ENCODE measurements at places on chromosomes 2 and 18.

- no peak for DNase-seq
Measured at GRCh38 chr2:239110595-239111048, 262.7 kb downstream of the TWIST2 start.

DNA sequence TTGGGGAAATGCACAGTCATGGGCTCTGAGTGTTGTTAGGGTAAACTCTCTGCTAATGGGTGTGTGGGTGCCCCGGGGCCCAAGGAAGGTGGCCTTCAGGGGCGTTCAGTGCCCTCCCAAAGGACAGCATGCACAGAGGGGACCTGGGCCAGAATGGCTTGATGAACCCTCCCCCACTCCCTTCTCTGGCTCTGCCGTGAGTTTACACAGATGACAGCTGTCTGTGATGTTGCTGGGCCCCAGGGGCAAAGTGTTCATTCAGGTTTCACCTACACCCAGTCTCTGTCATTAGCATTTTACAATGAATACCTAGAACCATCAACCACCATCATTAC is 3.2 kb downstream of the NPPC start:
- no peak for DNase-seq

GRCh38 chr18:12088096-12088495 is 5.5 kb upstream of the ANKRD62 start:
- DNase-seq, result no peak

- no peak for DNase-seq
Measured at GRCh38 chr2:166892397-166892796, 4.1 kb downstream of the XIRP2 start.

- DNase-seq, result no peak
Measured at GRCh38 chr2:8612734-8613179, 69.1 kb upstream of the ID2 start.

- no peak for DNase-seq
Measured at GRCh38 chr2:121476684-121477083, 54.0 kb upstream of the RNU4ATAC start.

GRCh38 chr2:43605079-43605655 is 9.3 kb upstream of the THADA start:
- DNase-seq, result no peak

- peak; percentile 6 for DNase-seq
Measured at GRCh38 chr2:108194409-108195132, 45.2 kb upstream of the SULT1C3 start.

DNA sequence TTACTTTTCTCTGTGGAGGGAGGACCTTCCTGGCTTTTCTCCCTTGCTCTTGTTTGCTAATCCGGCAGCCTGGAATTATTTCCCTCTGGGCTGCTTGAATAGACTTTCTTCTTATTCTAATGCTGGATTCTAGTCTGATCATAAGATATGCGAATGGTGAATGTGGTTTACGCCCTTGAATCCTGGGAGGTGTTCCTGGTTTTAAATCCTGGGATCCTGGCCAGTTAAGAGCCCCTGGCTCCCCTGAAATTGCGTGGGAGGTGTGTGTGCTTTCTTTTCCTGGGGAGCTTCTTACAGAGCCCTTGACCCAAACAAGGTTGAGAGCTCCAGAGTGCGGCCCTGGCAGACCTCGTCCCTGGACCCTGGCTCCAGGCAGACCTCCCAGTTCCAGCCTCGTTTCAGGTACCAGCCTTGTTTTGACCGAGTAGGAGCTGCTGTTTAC is 2.8 kb downstream of the SH3BP4 start:
- peak; percentile 35 for DNase-seq

- DNase-seq, result no peak
Measured at GRCh38 chr2:25328152-25329085, 13.3 kb downstream of the DNMT3A start.

DNA sequence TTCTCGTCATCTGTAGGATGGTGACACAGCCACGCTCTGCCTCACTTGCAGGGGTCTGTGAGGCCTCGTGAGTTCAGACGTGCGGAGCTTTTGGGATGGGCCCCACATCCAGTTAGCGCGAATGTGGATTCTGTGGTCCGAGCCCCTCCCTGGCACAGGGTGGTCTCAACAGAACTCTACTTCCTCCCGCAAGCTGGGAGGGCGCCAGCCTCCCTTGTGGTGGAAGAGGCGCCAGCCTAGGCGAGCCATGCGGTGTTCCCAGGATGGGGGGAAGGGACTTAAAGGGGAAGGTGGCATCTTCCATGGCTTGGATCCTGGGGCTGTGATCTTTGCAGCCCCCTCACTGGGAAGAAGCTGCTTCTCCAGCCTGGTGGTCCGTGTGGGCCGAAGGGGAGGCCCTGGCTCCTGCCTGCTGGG is 1.4 kb downstream of the SNORC start:
- DNase-seq, result no peak

DNA sequence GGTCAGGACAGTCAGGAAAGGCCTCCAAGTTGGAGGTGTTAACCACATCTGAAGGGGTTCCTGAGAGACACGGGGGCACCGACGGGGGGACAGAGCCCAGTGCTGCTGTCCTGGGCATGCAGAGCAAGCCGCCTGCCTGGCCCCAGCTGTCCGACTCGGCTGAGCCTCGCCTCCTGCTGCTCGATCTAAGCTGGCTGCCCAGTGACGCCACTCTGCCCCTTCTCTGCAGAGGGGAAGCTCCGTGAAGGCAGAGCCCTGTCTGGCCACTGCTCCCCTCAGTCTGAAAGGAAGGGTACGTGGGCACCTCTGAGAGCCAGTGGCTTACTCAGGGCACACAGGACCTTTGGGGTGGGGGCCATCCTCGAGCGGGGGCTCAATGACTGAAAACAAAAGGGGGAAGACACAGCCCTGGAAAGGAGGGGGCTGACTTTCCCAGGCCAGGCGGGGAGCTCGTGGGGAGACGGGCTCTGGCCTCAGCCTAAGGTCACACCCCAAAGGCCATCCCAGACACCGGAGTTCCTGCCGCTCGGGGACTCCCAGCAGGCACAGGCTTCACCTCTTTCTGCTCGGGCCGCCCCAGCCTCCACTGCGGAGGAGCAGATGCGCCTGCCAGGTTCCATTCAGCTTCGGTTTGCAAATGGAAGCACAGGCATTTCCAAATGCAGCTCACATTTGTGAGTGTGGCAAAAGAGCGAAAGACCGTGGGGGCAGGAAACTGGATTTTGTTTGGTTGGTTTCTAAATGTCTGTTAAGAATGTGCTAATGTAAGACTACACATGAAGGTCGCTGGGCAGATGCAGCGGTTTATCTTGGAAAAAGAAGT is 136.9 kb downstream of the HDAC4 start:
- no peak for DNase-seq

GRCh38 chr2:217756375-217757107 is 246.3 kb downstream of the TNS1 start:
- DNase-seq, result peak; percentile 72

GRCh38 chr18:68520406-68521075 is 194.4 kb downstream of the TMX3 start:
- no peak for DNase-seq

DNA sequence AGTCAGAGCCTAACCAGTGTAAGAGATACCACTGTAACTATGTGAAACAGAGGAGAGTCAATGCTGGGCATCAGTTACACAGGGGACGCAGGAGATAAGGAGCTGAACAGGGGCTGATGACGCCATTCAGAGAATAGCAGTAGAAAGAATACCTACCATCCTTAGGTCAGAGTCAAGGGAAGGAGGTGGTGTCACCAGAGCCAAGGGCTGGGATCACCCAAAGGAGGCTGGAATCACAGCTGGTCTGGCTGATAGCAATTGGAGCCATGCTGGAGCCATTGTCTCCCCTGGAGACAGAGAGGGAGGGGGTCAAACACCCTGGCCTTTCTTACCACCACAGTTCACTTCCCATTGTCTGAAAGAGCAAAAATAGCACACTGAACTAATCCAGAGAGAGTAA is 37.3 kb upstream of the C18orf32 start:
- no peak for DNase-seq

GRCh38 chr2:230335461-230335863 is 8.5 kb downstream of the SP140L start:
- no peak for DNase-seq

DNA sequence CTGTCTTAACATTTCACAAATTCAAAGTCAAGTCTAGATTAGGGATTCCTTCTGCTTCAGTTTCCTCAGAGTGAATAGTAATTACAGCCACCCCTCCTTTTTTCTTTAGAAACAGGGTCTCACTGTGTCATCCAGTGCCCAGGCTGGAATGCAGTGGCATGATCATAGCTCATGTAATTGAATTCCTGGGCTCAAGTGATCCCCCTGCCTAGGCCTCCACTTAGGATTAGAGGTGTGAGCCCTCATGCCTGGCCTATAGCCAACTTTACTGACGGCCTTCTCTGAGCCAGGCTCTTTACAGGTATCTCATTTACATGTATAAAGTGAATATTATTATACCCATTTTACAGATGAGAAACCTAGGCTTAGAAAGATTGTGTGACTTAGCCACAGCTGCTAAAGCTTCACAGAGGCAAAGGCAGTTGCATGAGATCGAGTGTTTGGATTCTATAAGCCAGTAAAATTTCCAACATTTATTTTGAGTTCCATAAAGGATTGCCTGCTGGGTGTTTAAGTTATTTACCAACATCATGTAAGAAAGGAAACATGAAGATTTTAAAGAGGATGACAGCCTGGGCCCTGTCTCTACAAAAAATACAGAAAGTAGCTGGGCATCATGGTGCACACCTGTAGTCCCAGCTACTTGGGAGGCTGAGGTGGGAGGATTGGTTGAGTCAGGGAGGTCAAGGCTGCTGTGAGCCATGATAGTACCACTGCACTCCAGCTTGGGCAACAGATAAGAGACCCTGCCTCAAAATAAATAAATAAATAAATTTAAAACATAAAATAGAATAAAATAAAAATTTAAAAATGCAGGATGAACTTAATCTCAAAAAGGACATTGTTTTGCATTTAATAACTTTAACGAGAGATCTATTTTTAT is 1.8 kb downstream of the ENOSF1 start:
- DNase-seq, result no peak

DNA sequence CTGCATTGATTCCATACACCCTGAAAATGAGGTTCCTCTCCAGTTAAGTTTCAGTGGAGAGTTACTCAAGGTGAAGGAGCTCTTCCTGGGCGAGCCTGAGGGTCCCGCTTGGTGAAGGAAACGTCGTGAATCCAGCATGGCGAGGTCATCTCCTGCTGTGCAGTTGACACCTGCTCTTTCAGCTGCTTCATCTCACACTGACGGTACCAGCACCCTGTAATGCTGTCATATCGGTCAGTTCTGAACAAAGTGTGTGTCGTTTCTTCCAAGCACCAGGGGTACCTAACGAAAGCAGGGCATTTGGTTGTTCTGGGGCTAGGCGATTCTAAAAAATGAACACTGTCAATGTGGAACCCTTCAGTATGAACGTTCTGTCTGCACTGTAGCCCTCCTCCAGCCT is 52.6 kb downstream of the ITGB1BP1 start:
- DNase-seq, result no peak

GRCh38 chr18:22504251-22505030 is 86.7 kb upstream of the CTAGE1 start:
- DNase-seq, result no peak

GRCh38 chr2:23828256-23828980 is 98.5 kb downstream of the ATAD2B start:
- no peak for DNase-seq

DNA sequence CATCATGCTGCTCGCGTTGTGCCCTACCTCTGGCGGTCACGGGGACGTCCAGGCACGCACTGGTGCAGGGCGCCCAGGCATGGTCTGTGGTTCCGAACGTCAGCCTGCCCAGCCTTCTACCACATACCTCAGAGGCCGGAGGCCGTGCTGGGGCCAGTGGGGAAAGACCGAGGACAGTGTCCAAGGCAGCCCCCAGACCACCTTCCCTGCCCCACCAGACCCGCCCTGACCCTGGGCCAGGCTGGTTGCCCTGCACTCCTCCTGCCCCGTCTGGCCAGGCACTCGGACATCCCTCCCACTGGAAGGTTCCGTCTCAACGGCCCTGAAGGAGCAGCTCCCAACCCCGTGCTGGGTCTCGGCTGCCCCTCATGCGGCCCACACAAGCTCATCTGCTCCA is 32.8 kb downstream of the SLC66A2 start:
- DNase-seq, result no peak

- DNase-seq, result no peak
Measured at GRCh38 chr2:73269686-73270465, 14.4 kb downstream of the FBXO41 start.
